T-helper 2 cell treated with Interferon-gamma antibody and Interleukin-4, amounts not matched to agents 5 μg/mL and 100 μg/mL, for 36 hours (primary cell): ENCODE measurements at places on chromosomes 7 and 10.
A peak's percentile ranks its signal among the peaks of the same experiment; 100 is the strongest.

DNA sequence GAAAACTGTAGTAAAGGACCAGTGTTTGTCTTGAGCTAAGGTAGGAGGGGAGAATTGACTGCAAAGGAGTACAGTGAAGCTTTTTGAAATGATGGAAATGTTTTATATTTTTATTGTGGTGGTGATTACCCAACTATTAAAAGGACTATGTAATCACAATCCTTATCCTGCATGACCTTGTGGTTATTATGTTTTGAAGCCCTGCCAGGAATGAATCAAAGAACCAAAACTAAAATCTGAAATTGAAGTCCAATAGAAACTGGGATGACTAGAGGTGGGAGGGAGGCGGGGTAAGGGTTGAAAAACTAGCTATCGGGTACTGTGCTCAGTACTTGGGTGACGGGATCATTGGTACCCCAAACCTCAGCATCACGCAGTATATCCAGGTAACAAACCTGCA lies 8.2 kb downstream of the CCDC7 start:
- no peak for DNase-seq

DNA sequence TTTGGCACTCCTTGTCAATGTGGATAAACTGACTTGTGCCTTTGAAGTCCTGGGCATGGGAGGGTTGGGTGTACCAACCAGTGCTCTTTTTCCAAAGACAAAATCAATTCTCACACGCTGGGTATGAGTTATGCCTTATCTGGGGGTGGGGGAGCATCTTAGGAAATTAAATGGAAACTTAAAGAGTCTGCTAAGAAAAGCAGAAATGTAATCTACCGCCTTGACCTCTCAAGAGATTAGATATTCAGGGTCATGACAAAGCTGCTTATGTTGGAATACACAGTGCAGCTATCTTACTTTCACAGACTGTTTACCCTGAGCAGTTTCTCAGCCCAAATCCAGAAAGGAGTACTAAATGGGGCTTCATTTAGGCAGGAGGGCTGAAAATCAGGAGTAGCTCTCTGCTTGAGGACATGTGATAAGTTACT lies 2.6 kb downstream of the MEST start:
- DNase-seq, result no peak

GRCh38 chr10:131071721-131072120 lies 239.8 kb downstream of the TCERG1L start:
- no peak for DNase-seq

GRCh38 chr7:131231381-131232220 lies 96.1 kb upstream of the MKLN1 start:
- peak; percentile 79 for DNase-seq

DNA sequence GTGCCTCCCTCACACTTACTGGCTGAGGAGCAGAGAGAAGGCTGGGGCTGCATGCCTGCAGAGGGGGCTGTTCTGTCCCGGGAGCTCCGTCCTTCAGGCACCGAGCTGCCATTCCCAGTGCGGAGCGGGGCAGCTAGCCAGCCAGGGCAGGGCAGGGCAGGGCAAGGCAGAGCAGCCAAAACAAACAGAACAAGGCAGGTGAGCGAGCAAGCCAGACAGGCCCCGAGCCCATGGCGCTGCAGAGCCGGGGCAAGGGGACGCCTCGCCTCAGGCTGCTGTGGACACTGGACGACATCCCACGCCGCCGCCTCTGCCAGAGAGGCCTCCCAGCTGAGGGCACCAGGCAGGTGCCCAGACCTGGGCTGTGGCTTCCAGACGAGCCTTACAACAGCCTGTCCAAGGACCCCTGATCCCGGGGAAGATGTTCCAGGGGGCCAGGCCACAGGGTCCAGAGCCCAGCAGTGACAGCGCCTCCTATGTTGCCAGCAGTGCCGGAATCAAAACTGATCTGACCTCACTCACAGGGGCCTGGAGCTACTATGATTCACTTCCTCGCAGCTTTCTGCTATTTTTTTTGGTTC lies 8.2 kb upstream of the NDST2 start:
- no peak for DNase-seq

- DNase-seq, result peak; percentile 68
These were observed 25.9 kb downstream of the ST8SIA6 start for GRCh38 chr10:17428351-17429097.

DNA sequence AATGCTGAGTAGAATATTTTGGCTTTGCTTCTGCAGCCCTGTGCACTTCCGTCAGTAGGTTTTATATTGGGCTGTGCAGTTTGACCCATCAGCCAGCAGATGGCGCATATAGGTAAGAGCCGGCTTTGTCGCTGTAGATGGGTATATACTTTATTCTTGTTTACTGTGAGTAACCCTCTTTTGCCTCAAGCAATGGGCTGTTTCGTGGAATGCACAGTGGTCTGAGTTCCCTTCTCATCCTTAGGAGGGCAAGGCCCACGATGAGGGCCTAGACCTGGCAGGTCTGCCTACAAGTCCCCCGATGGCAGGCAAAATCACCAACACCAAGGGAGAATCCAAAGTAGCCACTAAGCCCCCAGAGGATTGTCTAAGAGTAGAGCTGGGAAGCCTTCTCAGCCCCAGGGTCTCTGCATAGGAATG lies 1002.9 kb upstream of the KCND2 start:
- no peak for DNase-seq

GRCh38 chr10:107565014-107565413 lies 400.5 kb upstream of the SORCS1 start:
- DNase-seq, result no peak

DNA sequence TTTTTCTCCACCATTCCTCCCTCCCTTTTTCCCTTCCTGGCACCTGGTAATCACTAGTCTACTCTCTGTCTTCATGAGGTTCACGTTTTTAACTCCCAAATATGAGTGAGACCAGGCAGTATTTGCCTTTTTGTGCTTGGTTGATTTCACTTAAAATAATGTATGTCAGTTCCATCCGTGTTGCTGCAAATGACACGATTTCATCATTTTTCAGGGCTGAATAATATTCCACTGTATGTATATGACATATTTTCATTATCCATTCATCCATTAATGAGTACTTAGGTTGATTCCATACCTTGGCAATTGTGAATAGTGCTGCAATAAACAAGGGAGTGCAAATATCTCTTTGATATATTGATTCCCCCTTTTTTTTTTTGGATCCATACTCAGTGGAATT lies 25.8 kb downstream of the GALNT17 start:
- DNase-seq, result no peak

DNA sequence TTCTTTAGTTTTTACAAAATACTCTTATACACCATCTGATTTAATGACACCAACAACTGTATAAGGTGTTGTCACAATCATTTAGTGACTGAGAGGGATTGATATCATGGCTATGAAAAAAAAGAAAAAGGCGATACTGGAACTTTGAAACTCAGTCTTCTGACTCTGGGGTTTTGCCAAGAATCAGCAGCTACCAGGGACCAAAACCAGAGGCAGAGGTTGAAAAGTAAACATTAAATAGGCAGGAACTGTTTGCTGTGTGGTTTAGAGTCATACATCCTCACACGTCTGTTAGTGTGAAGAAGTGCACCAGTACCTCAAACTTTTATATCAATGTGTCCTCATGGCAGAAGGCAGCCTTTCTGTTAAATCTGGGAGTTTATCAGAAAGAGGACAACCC lies 19.9 kb upstream of the GGCT start:
- no peak for DNase-seq

- no peak for DNase-seq
These were observed 588.1 kb upstream of the SEMA3D start for GRCh38 chr7:85774986-85775385.
